ENCODE measurements at places on chromosomes 2 and 18.

GRCh38 chr18:64132871-64133270 lies 16.0 kb downstream of the LINC00305 start:
- DNase-seq = no peak

DNA sequence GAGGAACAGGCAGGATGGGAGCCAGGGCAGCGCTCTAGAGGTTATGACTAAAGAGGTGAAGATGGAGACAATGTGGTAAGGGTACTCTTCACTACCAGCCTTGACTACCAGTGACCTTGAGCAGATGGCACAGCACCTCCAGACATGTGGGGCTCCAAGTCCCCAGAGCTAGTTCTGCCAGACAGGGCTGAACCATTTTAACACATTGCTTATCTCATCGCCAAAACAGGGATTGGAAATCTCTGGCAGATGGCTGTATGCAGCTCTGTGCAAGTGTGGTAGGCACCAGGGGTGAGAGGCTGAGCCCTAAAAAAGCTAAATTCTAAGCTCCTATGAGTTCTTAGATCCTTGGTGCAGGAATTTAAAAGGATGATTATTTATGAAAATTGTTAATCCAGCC lies 41.3 kb downstream of the FSHR start:
- no peak for DNase-seq

- no peak for DNase-seq
These were observed 270.7 kb downstream of the SRBD1 start for GRCh38 chr2:45340318-45340717.

- no peak for DNase-seq
These were observed 123.5 kb downstream of the ATAD2B start for GRCh38 chr2:23803264-23803964.

DNA sequence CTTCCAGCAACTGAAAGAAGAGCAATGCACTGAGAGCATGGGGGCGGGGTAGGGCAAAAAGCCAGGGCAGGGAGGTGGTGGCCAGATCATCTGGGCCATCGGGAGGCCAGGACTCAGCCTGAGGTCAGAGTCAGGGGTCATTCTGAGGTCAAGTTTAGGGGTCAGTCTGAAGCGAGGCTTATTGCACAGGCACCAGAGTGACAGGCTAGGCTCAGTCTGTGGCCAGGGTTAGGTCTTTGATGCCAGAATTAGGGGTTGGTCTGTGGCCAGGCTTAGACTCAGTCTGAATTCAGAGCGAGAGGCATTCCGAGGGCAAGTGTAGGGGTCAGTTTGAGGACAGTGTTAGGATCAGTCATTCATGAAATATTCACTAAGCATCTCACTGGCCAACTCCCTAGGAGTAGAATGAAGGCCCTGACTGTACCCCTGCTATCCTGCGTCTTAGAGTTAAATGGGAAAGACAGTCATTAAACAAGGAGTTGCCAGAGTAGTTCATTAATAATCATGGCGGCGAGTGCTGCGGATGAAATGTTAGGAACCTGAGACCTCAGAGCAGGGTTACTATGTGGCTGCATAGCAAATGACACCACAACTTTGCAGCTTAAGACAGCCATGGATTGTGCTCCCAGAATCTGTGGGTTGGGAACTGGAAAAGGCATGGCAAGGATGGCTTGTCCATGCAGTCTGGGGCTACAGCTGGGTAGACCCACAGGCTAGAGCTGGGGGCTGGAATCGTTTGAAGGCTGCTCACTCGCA lies 198.7 kb downstream of the CYP26B1 start:
- no peak for DNase-seq

DNA sequence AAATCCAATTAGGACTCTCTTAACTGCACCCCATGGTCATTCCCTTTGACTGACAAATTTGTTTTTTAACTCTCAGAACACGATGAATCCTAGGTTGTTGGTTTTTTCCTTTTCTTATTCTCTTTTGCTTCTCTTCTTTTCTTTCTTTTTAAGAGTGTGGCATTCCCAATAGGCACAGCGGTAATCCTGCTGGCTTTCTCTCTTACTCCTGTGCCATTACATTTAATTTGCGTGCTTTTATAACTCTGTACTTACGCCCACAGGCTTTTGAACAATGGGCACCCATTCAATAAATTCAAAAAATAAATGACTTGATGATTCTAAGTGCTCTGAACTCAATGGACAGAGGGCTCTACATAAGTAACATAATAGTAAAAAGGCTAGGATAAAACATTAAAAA lies 189.0 kb upstream of the SMAD7 start:
- DNase-seq = peak; percentile 93

DNA sequence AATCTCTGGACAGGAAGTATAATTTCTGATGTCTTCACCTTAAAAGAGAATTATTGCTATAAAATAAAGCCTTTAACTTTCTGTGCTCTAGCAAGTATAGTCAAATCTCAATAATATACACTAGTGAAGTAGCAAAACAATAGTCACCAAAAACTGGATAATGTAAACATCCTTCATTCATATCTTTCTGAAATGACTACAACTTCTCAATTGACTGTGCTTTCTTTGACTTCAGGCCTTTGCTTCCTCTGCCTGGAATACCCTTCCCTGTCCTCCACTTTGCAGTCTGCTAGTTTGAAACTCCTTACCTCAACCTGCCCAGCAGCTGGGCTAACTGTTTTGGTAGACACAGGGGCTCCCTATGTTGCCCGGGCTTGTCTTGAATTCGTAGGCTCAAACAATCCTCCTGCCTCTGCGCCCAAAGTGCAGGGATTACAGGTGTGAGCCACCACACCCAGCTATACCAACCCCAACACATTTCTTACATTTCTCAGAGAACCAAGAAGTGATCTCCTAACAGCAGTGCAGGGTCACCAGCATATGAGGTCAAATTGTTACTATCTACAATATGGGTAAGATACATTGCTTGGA lies 6.6 kb upstream of the PCBP1 start:
- no peak for DNase-seq

DNA sequence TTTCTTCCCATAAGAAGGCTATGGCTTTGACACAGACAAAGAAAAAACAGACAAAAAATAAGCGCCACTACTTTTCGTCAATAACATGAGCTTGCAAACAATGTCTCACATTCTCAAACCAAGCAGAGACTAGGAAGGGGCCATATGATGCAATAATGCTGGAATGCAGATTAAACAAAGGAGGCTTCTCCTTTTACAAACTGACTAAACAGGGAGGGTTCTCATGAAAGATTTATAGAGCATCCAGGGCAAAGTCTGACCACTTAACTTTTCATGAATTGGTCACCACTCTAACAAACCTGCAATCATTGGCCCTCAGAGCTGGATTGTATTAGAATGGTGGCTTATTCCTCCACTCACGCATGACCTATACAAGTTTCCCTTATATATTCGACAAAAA lies 663.3 kb upstream of the CHAC2 start:
- DNase-seq = no peak

GRCh38 chr2:239871481-239872435 lies 153.4 kb downstream of the NDUFA10 start:
- DNase-seq = no peak

GRCh38 chr2:3324404-3325281 lies 53.0 kb downstream of the EIPR1 start:
- no peak for DNase-seq

GRCh38 chr2:159154366-159154765 lies 132.1 kb downstream of the WDSUB1 start:
- no peak for DNase-seq

GRCh38 chr18:76889091-76889699 lies 66.8 kb downstream of the ZNF236 start:
- DNase-seq = no peak
